ENCODE measurements at places on chromosomes 4 and X. TPM values are rescaled to one million over a fixed set of nuclear protein-coding genes. Genes with fewer than 3 reads are reported as not detected.

OTUD6A gene
- total RNA-seq: not detected

TTC29 gene
- total RNA-seq: 0.60 TPM

MAPK10 gene
- 178 TPM for total RNA-seq

NMU gene
- not detected for total RNA-seq

PLK4 gene
- 4.7 TPM for total RNA-seq

ATP8A1 gene
- 12.5 TPM for total RNA-seq

RHOXF2 gene
- not detected for total RNA-seq

ODAPH gene
- not detected for total RNA-seq

Data from ureter (tissue), 1 donor.